ENCODE measurements at places on chromosomes 3 and 15.
A peak's percentile ranks its signal among the peaks of the same experiment; 100 is the strongest.

DNA sequence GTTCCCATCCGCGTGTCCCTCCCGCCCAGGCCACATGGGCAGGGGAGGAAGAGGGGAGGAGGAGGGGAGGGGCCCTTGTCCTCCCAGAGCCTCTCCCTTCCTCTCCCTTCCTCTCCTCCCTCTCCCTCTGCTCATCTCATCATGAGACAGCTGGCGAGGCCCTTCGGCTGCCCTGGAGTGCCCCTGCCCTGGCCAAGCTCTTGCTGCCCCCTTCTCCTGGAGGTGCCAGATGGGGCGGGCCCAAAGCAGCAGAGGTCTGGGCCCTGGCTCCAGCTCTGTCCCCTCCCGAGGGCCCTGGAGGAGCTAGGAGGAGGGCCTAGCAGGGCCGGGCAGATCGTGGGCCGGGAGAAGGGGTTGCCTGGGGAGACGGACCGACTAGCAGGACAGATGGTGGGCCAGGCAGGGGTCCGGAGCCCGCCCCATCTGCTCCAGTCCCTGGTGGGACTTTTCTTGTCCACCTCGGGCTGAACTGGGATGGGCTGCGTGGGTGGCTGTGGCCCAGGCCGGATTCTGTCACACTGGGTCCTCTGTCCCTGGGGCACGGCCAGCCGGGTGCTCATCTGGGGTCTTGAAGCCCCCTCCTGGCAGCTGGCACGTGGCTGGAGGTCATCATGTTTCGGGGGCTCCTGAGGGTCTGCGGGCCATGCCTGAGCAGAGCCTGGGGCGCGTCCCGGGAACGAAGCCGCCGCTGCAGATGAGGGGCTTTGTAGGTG, 183.4 kb downstream of the GOLGA6L6 start:
- no peak for DNase-seq

GRCh38 chr3:159339131-159339530, 537.3 kb downstream of the MFSD1 start:
- no peak for DNase-seq

- DNase-seq = no peak
Measured at GRCh38 chr15:95734422-95735316, 595.8 kb upstream of the NR2F2 start.

- DNase-seq = peak; percentile 64
Measured at GRCh38 chr15:31325595-31326155, 960 bp upstream of the KLF13 start.

DNA sequence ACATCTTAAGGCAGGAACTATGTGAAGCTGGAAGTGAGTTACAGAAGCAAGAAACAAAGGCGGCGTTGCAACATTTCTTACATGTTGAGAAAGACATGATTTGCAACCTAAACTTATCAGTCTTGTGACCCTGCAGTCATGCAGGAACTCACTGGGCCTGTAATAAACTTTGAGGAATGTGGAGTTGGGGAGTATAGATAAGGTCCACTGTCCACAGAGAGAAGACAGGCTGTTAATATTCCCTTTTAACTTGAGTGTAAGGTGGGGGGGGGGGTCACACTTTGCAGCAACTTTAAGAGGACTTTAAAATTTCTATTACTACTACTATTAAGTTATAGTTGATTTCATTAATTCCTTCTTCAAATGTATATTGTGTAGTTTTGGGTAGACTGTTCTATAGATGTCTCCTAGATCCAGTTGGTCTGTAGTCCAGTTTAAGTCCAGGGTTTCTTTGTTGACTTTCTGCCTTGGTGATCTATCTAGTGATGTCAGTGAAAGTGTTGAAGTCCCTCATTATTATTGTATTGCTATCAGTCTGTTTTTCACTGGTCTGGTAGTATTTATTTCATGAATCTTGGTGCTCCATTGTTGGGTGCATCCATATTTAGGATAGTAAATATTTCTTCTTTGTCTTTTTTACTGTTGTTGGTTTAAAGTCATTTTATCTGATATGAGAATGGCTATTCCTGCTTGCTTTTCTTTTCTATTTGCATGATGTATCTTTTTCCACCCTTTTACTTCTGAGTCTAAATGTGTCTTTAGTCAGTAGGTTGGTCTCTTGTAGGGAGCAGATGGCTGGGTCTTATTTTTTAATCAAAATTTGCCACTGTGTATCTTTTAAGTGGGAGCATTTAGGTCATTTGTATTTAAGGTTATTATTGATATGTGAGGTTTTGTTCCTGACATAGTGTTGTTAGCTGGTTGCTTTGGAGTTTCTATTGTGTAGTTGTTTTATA, 15.6 kb upstream of the FAM98B start:
- DNase-seq = no peak

DNA sequence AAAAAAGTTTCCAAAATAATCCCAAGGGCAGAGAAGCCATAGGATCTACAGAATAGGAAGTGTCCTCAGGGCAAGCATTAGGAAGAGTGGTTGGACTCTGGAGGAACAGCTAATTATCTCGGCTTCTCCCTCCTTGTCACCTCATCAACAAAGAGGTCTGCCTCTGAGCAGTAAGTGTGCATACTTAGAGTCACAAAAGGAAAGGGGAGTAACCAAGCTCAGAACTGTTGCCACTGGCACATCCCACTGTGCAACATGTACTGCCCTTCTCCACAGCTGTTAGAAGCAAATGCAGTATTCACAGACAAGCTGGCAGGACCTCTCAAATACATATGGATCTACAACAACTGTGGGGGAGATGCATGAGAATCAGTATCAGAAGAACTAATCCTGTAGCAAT, 31.5 kb downstream of the NGLY1 start:
- no peak for DNase-seq

- no peak for DNase-seq
Measured at GRCh38 chr3:63479661-63480035, 172.8 kb upstream of the SNTN start.

GRCh38 chr3:146313746-146314111, 62.8 kb upstream of the PLSCR4 start:
- no peak for DNase-seq

- DNase-seq = no peak
Measured at GRCh38 chr3:149203758-149204157, 17.9 kb downstream of the CP start.

- no peak for DNase-seq
Measured at GRCh38 chr3:177589911-177590381, 392.7 kb upstream of the TBL1XR1 start.

DNA sequence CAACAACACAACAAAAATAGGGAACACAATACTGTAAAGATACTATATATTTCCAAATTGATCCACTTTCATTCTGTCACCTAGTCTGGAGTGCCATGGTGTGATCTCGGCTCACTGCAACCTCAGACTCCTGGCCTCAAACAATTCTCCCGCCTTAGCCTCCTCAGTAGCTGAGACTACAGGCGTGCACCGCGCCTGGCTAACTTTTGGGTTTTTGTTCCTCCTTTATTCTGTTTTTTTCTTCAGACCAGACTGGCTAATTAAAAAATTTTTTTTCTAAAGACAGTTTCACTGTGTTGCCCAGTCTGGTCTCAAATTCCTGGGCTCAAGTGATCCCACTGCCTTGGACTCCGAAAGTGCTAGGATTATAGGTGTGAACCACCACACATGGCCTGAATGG, 5.3 kb downstream of the BCL2L10 start:
- no peak for DNase-seq

DNA sequence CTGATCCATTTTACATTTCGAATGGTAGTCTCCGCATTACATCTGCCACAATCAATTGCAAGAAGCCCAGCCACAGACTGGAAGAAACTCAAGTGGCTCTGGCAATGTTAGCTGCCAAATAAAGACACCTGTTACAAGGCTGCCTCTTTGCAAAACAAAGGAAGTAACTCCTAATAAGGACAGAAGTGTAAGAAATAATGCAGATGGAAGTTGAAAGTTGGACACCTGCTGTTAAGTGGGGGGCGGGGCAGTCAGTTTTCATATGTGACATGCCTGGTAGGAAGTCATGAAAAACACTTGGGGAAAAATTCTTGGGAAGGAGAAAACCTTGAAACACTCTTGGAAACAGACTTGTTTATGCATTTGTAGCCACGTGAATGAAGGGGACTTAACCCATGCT, 54.1 kb upstream of the ATP2C1 start:
- DNase-seq = no peak

- no peak for DNase-seq
Measured at GRCh38 chr15:87080547-87080946, 1000.9 kb downstream of the AGBL1 start.

- no peak for DNase-seq
Measured at GRCh38 chr3:23075496-23075895, 127.6 kb upstream of the UBE2E2 start.

DNA sequence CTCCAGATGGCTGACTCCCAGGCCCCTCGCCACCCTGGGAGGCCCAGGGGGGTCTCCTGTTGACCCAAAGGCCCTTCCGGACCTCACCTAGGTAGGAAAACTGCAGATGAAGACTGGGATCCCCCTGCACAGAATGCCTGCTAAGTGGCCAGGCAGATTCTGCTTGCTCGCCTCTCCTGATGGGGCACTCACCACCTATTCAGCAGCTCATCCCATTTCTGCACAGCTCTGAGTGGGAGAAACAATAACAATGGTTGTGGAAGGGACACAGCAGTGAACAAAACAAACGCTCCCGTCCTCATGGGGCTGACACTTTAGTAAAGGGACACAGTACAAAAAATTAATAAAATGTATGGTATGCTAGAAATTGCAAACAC, 24.9 kb upstream of the FGD5 start:
- DNase-seq = no peak

DNA sequence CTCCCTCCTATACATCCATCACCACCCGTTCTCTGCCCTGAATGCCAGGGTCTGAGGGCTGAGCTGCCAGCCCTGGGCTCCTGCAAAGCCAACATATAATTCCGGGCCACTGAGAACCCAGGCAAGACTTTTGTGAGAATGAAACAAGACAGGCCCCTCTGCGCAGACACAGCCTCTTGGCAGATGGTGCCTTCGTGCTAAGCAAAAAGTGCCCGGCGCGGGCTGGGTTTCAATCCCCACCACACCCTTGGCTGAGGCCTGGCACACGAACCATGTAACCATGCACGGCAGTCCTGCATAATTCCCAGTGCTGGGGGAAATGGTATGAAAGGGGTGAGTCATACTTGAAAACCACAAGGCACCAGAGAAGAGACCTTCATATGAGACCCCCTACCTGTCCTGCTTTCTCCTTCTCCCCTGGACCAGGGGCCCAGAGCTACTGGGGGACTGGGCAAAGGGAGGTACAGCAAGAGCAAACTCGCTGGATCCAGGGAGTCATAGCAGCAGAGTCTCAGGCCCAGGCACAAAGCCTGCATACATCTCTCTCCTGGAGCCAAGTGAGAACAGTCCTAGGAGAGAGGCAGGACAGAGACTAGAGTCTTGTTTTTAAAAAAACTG, 26.1 kb upstream of the LOXL1 start:
- no peak for DNase-seq

GRCh38 chr3:88321363-88322050, 171.7 kb downstream of the C3orf38 start:
- no peak for DNase-seq

GRCh38 chr15:69158201-69158842, 2.1 kb upstream of the GLCE start:
- DNase-seq = no peak

DNA sequence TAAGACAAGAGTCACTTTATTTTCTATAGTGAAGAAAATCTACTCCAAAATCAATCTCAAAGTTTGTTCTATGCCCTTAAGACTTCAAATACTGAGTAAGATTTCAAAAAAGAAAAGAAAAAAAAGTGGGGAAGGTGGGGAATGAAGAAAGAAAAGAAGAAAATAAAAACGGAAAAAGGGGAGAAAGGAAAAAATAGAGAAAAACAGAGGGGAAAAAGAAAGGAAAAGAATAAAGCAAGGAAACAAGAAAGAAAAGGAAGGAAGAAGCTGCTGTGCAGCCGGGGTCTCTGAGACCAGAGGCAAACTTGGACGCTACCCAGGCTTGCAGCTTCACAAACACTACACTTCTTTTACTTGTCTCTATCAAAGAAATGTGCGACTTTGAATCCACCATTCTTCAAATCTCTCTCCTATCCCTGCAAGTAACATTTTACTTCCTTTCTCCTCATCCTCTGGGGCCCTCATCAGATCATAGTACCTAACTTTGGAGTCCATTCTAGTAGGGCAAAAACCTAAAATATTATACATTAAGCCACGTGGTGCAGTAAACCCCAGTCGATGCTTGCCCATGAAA, 279.8 kb downstream of the FOXP1 start:
- DNase-seq = no peak

DNA sequence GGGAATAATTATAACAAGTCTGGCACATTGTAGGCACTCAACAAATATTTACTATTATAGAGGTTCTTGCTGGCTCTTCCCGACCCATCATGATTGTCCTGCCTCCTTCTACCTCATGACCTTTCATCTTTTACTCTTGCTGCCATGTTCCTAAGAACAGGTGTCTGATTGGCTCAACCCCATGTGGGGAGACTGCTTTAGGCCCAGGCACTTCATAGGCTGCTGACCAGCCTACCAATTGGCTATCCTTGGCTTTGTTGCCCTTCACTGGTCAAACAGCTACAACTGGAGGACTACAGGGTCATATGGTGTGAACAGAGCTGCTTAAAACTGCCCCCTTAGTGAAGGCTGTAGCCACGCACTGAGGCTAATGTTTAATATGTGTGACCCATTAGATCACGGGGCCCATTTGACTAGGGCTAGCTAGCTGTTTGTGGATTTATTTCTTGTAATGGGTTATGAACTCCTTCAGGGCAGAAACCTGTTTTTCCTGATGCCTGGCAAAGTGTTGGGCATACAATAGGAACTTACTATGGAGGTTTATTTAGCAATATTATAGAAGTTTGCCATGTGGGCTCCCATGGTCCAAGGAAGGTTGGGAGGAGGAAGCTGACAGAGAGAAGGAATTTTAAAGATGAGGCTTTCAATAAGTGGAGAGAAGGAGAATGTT, 239.9 kb upstream of the TBC1D5 start:
- no peak for DNase-seq

DNA sequence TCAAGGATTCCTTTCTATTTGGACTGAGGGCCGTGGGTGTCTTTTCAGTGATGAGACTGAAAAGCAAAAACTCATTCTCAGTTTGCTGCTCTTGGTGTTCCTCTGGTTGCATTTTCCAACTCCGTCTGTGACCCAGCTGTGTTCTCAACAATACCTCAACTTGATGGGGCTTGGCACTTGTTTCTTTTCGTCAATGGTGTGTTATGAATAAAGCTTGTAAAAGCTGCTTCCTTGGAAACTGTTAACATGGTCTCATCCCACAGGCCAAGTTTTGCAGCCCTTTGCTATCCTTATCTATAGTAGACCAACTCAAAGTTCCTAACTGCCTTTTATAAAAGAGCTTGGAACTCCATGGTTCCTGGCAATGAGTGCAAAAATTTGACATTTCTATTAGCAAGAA, 142.5 kb upstream of the UBE2E1 start:
- DNase-seq = no peak

GRCh38 chr3:173139420-173139819, 1.6 kb downstream of the SPATA16 start:
- DNase-seq = no peak

- no peak for DNase-seq
Measured at GRCh38 chr3:154548341-154548740, 118.4 kb upstream of the GPR149 start.
